ENCODE measurements at places on chromosomes 11 and 22. TPM values are rescaled to one million over a fixed set of nuclear protein-coding genes. Genes with fewer than 3 reads are reported as not detected.

The POLA2 gene
- total RNA-seq: 1.5 TPM

The ALG9 gene
- 40.4 TPM for total RNA-seq

The ADAMTS15 gene
- 1.8 TPM for total RNA-seq

The SLC22A12 gene
- total RNA-seq: not detected

The RTN4RL2 gene
- total RNA-seq: not detected

The MS4A14 gene
- not detected for total RNA-seq

The CDKN1C gene
- total RNA-seq: 4.8 TPM

The MOGAT2 gene
- total RNA-seq: not detected

Data from smooth muscle cell of the umbilical artery (primary cell).